ENCODE measurements at places on chromosomes 6 and 20.

DNA sequence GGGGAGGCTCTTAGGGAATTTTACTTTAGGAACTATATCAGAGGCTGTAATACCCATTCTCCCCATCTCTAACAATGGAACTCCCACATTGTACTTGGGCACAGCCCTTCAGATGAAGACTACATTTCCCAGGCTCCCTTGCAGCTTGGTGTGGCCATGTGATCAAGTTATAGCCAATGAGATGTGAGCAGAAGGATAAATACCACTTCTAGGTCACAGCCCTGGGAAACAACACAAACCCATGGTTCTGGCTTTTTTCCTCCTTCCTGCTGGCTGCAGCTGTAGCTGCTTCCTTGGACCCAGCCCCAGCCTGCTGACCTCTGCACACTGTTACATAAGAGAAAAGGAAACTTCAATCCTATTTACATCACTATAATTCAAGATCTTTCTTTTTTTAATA, 445.9 kb upstream of the JARID2 start:
- DNase-seq, result peak; percentile 52

- no peak for DNase-seq
Measured at GRCh38 chr6:154907291-154907690, 87.8 kb upstream of the TIAM2 start.

DNA sequence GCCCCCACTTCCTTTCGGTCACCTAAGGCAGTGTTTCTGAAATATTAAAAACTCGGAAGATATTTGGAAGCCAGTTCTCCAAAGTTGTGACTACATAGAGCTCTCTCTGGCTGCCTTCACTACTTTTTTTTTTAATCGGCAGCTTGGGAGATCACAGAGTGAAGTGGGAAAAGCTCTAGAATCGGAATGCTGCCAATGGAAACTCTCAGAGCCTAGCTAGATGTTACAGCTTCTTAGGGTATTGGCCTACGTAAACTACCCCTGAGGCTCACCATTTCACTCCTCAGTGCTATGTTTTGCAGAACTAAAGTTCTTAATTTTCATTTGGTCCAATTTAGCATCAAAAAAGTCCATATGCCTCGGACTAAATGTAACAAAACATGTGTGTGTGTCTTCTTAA, 14.5 kb downstream of the SERPINB1 start:
- DNase-seq, result no peak

GRCh38 chr6:169828176-169828575, 76.8 kb downstream of the ERMARD start:
- DNase-seq, result no peak

GRCh38 chr20:37852666-37853065, 50.3 kb upstream of the VSTM2L start:
- DNase-seq, result no peak

GRCh38 chr6:12313306-12313991, 23.3 kb downstream of the EDN1 start:
- DNase-seq, result no peak

DNA sequence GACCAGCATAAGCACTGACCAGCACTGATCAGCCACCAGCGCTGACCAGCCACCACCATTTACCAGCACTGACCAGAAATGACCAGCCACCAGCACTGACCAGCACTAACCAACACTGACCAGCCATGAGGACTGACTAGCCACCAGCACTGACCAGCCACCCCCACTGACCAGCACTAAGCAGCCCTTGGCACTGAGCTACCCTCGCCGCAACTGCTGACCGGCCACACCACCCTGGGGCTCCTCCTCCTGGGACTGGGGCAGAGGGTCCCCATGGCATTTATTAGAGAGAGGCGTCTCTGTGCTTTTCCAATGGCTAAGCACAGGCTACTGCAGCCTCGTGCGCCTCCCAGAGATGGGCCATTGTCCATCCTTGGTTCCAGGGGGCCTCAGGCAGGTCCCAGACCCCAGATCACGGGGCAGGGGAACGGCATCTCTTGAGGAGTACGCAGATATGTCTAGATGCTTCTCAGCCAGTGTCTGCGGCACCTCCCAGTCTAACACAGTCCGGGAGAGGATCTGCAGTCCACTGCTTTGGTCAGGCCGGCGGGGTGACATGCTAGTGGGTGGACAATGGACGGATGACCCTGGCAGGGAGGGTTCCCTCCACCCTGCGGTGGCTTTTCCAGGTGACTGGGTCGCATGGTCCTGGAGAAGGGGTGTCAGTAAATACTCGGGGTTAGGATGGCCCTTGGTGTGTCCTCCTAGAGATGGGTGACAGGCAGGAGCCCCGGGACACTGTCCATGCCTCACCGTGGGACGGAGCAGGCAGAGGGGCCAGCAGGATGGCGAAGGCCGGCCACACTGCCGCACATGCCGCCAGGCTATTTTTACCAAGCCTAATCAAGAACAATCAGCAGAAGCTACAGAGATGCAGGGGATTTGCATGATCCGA, 168.0 kb downstream of the TAF4 start:
- no peak for DNase-seq

DNA sequence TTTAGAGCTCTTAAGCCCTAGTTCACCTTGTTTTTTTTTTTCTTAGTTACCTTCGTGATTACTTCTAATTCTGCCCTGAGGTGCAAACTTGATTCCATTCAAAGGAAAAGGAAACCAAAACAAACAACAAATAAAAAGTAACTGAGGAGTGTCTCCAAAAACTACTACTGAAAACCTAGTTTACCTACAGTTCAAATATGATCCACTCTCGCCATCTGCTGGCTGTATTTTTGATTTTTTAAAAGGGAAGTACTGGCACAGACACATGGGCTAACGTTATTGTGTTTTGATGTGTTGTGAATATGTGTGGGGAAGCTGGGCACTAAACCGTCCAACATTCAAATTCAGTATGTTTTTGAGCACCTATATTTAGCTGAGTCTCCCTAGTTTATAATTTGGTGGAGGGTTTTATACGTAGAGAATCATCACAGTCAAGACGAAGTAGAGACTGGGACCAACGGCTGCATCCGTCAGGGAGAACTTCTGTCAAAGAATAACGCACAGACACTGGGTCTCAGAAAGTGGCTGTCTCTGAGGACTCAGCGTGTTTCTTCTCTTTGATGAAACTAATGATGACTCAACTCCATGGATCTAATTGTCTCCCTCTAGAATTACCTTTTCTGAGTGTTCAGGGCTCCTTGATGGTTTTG, 373.5 kb upstream of the BTBD3 start:
- no peak for DNase-seq

DNA sequence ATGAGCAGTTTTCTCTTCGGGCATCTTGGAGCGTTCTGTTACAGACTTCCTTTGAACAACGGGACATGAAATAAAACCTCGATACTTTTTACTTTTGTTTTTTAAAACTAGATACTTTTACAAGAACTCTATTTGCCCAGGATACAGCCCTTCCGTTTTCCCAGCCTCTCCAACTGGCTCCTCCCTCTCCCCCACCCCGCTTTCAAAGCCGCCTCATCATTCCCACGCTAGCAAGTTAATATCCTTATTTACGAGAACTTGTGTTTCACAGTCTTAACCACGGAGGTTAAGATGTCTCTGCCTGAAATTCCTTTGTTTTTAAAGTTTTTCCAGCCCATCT, 241 bp upstream of the CFAP206 start:
- DNase-seq, result no peak

- DNase-seq, result peak; percentile 91
Measured at GRCh38 chr6:166942393-166943168, 13.8 kb downstream of the RNASET2 start.

- no peak for DNase-seq
Measured at GRCh38 chr20:2991532-2991931, 51.9 kb upstream of the GNRH2 start.

DNA sequence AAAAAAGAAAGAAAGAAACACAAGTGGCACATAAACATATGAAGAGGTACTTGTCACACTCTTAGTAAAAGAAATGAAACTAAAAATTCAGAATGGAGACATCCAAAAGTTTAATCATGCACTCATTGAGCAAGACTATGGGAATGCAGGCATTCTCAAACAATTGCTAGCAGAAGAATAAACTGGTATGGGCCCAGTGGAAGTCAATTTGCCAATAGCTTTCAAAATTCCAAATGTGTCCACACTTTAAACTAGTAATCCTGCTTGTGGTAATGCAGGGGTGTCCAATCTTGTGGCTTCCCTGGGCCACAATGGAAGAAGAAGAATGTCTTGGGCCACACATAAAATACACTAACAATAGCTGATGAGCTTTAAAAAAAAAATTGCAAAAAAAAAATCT, 97.4 kb downstream of the EPB41L2 start:
- no peak for DNase-seq

DNA sequence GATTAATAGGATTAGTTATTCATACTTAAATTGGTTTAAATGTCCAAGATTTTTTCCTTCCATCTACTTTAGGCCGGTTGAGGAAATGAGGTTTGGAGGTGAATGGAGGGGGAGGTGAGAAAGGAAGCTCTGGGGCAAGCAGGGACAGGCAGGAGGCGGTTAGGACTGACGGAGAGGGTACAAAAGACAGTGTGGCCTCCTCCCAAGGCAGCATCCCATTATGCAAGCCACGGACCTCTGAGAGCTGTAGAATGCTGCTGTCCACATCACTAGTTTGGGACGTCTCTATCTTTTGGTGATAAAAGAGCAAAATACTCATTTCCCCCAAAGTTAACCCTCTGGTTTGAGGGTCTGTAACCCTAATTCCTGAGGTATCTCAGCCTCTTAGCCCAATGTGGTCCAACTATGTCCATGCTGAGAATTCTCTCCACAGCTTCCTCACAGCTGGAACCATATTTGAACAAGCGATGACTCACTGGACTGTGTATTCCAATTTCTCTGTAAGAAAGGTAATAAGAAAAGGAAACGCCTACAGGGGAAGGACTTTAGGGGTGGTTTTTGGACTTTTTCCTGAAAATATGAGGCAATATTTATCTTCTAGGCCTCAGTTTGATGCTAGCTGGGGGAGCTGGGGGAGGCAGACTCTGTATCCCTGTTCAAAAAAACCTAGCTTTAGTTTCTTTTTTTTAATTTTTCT, 172.2 kb downstream of the TFAP2B start:
- DNase-seq, result no peak

GRCh38 chr20:35093267-35093884, 769 bp upstream of the TRPC4AP start:
- DNase-seq, result peak; percentile 70

- DNase-seq, result no peak
Measured at GRCh38 chr20:873875-874607, 40.5 kb downstream of the FAM110A start.

GRCh38 chr6:118712969-118713368, 61.6 kb upstream of the CEP85L start:
- no peak for DNase-seq

DNA sequence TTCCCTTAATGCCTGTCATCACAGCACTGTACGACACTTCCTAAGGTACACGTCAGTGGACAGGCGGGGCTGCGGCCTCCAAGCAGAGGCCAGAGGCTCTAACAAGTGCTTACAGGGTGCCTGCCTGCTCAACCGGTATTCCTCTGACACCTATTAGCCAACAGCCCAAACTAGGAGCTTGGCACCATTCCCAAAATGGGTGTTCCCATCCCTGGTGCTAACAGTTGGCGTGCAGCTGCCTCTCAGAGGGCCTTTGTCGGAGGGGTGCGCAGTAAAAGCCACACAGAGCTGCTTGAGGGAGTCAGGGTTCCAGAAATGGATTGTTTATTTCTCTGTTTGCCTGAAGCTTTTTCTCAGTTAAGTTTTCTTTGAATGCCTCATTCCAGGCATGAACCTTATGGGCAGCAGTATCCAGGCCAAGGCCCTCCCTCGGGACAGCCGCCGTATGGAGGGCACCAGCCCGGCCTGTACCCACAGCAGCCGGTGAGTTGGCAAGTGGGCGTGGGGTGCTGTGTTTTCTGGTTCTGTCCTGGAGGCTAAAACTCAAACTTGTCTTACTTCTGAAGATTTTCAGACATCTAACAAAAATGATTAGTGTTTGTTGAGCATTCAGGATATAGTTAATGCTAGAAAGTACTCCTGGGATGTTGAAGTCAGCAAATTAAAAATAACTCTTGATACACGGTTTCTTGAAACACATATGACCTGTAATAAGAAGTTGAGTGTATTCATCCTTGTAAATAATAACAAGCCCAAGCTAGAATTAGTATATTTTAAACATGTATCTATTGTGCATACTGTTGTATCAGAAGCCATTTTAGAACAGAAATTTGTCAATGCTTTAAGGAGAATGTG, 124.7 kb downstream of the TMEM242 start:
- DNase-seq, result no peak

GRCh38 chr6:32785781-32786533, 22.6 kb upstream of the HLA-DQB2 start:
- DNase-seq, result peak; percentile 21

DNA sequence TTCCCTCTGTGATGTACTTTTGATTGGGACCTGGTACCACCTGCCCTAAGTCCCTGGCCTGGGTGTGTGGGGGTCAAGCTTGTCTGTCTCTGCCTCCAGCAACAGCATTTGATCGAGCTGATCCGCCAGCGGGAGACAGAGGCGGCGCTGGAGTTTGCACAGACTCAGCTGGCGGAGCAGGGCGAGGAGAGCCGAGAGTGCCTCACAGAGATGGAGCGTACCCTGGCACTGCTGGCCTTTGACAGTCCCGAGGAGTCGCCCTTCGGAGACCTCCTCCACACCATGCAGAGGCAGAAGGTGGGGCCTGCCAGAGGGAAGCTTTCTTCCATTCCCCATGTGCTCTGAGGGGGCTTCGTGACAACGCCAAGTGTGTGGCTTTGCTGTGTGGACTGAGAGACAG, 5.4 kb downstream of the GID8 start:
- DNase-seq, result no peak

DNA sequence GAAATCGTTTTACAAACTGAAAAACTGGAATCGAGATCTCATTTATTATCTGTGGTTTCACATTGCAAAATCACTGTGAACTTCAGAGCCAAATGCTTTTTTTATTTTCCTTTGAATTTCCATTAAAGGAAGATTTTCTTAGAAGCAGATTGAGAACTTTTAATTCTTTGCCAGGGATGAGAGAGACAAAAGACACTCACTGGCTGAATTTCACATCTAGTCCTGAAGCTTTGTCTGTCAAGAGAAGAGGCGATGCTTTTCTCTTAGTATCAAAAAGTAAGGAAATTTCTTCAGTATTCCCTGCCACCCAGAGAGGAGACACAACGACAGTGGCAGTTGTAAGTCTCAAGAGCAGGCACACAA, 141.8 kb downstream of the TMEM200A start:
- DNase-seq, result no peak

GRCh38 chr6:72748759-72749158, 126.9 kb downstream of the KCNQ5 start:
- DNase-seq, result peak; percentile 52

- DNase-seq, result no peak
Measured at GRCh38 chr6:107604549-107604948, 114.6 kb downstream of the SOBP start.

GRCh38 chr6:85364344-85364743, 85.5 kb upstream of the NT5E start:
- peak; percentile 13 for DNase-seq
